SK-N-SH (cell line): ENCODE measurements at places on chromosomes 2 and 18.

GRCh38 chr18:49061991-49062831 lies 111.4 kb upstream of the SMAD7 start:
- DNase-seq: peak; percentile 65

DNA sequence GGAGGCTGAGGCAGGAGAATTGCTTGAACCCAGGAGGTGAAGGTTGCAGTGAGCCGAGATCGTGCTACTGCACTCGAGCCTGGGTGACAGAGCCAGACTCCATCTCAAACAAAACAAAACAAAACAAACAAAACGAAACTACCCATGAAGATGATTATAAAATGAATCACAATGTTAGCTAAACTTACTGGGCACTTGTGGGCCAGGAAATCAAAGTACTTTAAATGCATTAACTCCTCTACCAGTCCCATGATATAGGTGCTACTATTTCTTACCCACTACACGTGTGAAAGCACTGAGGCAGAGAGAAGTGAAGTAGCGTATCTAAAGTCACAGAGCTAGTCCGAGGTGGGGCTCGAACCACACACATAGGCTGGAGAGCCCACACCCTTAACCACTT lies 53.6 kb downstream of the POLE4 start:
- no peak for DNase-seq

DNA sequence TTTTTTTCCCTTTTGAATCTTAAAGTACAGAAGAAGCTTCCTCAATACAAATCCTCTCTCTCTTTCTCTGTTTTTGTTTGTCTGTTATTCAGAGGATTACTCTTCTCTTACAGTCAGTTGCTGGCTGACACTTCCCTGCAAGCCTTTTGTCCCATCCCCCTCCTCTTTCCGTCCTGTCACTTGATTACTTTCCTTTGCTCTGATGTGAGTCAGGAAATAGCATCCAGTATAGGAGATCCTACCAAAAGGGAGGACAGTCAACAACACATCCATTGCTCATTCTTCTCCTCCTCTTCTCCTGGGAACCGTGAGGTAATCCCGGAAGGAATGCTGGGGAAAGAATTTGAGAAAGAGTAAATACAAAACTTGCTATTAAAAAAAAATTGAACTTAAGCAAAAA lies 79.3 kb upstream of the SCN7A start:
- no peak for DNase-seq

DNA sequence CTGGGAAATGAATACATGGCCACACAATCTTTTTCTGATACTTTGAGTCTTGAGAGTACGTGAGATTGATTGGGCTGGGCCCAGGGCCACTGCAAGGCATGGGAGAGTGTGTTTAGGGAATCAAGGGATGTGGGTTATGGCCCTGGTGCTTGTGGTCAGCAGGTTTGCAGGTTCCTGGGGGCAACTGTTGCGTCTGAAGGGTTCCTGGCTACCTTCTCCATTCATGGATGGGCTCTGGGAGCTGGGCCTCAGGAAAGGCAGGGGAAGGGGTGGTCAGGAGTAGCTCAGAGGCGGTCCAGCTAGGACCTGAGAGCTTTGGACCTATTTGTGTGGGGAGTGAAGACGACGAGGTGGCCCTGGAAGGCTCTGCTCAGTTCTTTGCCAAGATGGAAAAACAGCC lies 8.4 kb upstream of the ZAP70 start:
- DNase-seq: no peak

DNA sequence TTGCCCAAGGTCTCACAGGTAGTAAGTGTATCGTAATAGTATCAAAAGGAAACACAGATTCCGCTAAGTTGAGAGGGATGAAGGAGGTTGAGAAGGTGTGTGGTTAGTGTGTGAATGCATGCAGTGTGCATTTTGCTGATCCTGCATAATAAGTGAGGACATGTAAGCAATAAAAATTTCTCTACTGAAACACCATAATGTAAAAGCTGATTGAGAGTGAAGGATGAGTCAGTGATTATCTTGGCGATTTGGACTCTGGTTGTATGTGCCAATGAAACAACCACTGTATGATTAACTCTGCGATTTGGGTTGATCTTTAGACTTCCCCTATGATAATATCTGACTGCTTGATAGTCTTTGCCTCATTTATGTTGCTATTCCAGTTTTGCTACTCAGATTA lies 16.7 kb upstream of the ADGRF3 start:
- DNase-seq: no peak

DNA sequence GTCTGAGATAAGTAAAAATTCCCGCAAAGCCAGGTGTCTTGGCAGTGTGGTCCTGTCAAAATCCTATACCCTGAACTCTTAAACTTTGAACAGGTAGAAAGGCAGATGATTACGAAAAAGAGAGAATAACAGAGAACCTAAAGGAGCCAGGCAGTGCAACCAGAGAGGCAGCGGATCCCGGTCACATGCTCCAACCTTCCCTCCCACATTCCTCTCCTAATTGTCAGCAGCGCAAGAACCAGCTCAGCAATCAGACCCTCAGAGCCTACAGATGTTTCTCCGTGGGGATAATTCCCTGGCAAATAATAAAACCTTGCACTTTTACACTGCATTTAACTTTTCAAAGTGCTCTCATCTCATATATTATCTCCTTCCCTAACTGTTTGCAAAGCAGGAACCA lies 124.8 kb downstream of the EPHA4 start:
- DNase-seq: no peak

DNA sequence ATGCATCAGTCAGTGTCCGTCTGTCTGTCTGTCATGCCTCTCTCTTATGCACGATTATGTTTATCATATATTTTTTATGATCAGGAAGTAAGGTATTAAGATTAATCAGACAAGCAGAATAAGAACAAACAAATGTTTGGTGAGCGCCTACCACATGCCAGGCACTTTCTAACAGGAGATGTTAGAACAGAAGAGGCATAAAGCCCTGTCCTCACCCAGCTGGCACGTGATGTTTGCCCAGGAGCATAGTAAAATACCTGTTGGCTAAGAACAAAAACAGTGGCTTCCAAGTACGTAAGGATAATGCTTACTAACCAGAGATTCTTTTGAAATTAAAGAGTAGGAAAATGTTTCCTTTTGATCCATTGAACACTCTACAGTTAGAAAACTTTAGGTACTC lies 380.2 kb upstream of the RAB12 start:
- no peak for DNase-seq

GRCh38 chr2:240519396-240520129 lies 38.2 kb downstream of the ANKMY1 start:
- DNase-seq: no peak

DNA sequence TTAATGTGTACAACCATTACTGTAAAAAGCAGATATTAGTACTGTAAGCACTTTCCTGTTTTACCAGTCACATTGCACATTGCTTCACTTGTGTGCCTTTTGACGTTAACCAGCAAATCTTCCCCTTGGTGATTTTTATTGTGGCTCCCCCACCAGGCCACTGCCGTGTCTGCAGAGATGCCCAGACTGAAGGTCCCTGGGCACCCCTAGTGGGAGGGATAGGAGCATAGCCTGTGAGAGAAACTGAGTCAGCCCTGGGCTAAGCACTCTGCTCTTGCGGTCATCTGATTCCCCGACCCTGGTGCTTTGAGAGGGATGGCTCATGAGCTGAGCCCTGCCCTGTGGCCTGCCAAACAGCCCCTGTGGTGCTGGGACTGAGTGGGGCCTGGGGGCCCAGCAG lies 73.4 kb downstream of the INPP4A start:
- peak; percentile 56 for DNase-seq

DNA sequence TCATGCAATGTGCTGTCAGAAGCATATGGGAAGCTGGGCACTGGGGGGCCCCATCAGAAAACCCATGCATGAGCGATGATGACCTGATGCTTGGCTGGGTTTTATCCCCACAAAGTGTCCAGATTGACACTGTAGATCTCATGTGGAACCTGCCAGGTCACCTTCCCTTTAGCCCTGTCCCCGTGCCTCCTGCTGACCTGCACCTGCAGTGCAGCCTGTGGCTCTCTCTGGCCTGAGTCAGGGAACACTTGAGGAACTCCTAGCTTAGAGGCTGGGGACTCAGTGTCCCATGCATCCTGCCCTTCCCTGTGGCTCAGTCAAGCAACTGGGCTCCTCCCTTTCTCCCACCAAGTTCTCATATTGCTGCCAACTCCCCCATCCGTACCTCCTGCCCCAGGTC lies 57.7 kb downstream of the PDCL3 start:
- no peak for DNase-seq

DNA sequence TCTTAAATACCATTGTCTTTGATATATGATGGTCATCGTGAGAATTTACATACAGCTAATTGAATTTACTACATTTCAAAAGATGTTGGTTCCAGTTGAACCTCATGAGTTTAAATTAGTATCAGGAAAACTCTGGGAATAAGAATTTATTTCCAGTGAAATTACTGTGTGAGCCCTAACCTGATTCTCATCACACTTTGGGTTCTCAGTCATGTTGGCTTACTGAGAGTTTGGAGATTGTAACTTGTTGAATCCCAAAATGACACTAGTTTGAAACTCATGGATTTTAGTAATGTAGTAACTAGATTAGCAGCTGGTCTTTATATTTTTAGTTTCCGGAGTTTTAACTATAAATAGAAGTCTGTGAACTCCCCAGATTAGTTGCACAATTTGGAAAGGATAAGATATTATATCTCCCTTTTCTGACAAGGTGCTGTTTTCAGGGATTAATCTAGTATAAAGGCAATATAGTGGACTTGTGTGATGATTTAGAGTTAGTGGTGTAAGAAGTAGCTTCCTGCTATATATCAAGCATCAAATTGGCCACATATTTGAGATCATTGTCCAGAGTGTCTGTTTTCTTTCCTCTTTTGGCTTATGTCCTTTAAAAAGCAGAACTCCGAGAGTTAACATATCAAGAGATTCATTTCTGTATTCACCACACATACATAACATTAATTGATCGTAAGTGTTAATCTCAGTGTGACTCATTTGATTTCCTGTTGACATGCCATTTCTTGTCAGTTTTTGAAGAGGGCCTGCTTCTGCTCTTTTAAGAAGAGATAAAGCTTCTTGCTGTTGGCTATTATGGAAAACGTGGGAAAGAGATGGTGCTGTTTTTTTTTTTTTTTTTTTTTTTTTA lies 15.7 kb downstream of the NDUFV2 start:
- DNase-seq: no peak

- peak; percentile 44 for DNase-seq
Measured at GRCh38 chr2:163613266-163613731, 122.5 kb downstream of the FIGN start.

DNA sequence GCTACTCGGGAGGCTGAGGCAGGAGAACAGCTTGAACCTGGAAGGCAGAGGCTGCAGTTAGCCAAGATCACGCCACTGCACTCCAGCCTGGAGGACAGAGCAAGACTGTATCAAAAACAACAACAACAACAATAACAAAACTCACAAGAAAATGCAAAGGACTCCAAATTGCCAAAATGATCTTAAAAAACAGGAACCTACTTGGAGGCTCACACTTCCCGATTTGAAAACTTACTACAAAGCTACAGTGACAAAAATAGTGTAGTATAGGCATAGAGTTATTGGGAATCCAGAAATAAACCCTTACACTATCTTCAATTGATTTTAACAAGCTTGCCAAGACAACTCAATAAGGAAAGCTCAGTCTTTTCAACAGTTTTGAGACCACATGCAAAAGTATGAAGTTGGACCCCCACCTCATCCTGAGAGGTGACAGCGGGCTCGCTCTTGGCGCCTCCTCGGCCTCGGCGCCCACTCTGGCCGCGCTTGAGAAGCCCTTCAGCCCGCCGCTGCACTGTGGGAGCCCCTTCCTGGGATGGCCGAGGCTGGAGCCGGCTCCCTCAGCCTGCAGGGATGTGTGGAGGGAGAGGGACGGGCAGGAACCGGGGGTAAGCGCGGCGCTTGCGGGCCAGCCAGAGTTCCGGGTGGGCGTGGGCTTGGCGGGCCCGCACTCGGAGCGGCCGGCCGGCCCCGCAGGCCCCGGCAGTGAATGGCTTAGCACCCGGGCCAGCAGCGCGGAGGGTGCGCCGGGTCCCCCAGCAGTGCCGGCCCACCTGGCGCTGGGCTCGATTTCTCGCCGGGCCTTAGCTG lies 18.3 kb upstream of the ACVR2A start:
- DNase-seq: no peak
